ENCODE measurements at places on chromosomes 6 and 20.

GRCh38 chr6:135021310-135022049, 33.1 kb downstream of the HBS1L start:
- no peaks in the 10 kb centered on the region for H3K4me1 ChIP-seq
- H3K36me3 ChIP-seq = no peaks in the 10 kb centered on the region
- no peak for DNase-seq
- no peak overlapping the region for H3K4me3 ChIP-seq
- no peak overlapping the region for H3K27ac ChIP-seq

- no peaks in the 10 kb centered on the region for H3K27me3 ChIP-seq
Observed at GRCh38 chr6:125316621-125317020, 14.9 kb upstream of the HDDC2 start.

- no peak overlapping the region for H3K4me3 ChIP-seq
- DNase-seq = no peak
- H3K27ac ChIP-seq = no peak overlapping the region
- H3K4me1 ChIP-seq = 0 out of 2 replicates have a peak, but pooled peaks cover 7% of the 10 kb centered on the region
Observed at GRCh38 chr20:1224205-1224890, 1.5 kb upstream of the RAD21L1 start.

DNA sequence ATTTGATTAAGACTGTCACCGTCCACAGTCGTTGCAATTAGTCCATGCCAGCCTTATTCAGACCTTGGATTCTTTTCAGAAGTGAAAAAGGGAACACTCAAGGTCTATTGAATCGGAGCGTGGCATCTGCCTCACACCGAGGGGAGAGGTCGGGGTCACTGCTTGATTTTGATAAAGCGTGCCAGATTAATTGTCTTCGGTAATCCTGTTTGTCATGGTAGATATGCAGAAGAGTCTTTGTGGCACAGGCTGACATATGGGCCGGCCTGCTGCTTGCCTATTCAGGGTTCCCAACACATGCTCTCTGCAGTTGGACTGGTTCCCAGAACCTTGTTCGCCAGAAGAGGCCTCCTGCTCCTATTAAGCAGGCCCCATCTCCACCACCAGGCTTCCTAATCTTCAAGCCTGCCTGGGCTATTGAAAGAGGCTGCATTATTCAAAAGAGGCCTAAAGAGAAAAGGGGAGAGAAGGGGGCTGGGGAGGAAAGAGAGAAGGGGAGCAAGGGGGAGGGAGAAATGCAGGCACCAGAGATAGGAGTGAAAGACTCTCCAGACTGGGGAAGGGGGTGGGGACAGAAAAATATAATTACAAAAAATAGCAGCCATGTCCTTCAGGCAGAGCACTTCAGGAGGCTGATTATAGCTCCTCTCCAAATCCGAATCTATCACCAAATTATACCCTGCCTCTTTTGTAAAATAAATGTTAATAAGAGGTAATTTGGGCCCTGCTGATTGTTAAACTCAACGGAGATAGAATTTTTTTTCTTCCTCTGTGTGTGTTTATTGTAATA, 611.3 kb downstream of the HDGFL1 start:
- no peak overlapping the region for H3K4me3 ChIP-seq
- H3K27ac ChIP-seq = no peak overlapping the region
- H3K4me1 ChIP-seq = no peaks in the 10 kb centered on the region
- H3K36me3 ChIP-seq = no peaks in the 10 kb centered on the region
- no peak for DNase-seq

- H3K27ac ChIP-seq = peak within 1 kb of the TSS; percentile 70
- peaks cover 98% of the 10 kb centered on the region for H3K4me1 ChIP-seq
- no peak within 1 kb of the TSS for H3K4me3 ChIP-seq
- H3K27me3 ChIP-seq = no peaks in the 10 kb centered on the region
Observed at GRCh38 chr6:41053041-41053440, at the start of gene APOBEC2. APOBEC2 (plus strand) TSS chr6:41053202; CDS start chr6:41053348, 146 bp downstream.

- H3K4me1 ChIP-seq = no peaks in the 10 kb centered on the region
- DNase-seq = no peak
- no peaks in the 10 kb centered on the region for H3K27me3 ChIP-seq
- H3K4me3 ChIP-seq = no peak overlapping the region
Observed at GRCh38 chr6:156538875-156539660, 238.1 kb upstream of the ARID1B start.

DNA sequence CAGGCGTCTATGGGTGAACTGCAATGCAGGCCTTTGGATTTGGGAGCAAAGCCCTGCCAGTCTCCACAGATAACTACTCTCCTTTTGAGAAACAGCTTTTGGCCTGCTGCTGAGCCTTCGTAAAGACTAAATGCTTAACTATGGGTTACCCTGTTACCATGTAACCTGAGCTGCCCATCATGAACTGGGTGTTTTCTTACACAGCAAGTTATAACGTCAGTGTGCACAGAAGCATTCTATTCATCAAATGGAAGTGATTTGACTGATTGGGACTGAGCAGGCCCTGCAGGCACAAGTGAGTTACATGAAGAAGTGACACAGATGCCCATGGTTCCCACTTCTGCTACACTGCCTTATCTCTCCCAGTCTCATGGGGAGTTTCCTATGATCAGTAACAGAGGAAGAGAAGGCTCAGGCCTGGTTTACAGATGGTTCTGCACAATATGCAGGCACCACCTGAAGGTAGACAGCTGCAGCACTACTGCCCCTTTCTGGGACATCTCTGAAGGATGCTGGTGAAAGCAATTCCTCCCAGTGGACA, 319.1 kb downstream of the CD83 start:
- no peaks in the 10 kb centered on the region for H3K27me3 ChIP-seq
- H3K27ac ChIP-seq = no peak overlapping the region
- H3K4me1 ChIP-seq = no peaks in the 10 kb centered on the region
- no peak for DNase-seq
- H3K4me3 ChIP-seq = no peak overlapping the region
